Neural crest cell (in vitro differentiated cells): ENCODE measurements at places on chromosomes 16 and 17. TPM values are rescaled to one million over a fixed set of nuclear protein-coding genes. Genes with fewer than 3 reads are reported as not detected.

KRTAP9-8 gene
- total RNA-seq, result not detected in 2 replicates

MARVELD3 gene
- total RNA-seq, result not detected in 2 replicates

SLC52A1 gene
- total RNA-seq, result not detected in 2 replicates

GFAP gene
- not detected in 2 replicates for total RNA-seq

ARL4D gene
- 13.8 and 14.2 TPM in 2 replicates for total RNA-seq

TBC1D3 gene
- not detected in 2 replicates for total RNA-seq

BCKDK gene
- total RNA-seq, result 42.4 and 43.5 TPM in 2 replicates

PPP1R9B gene
- 67.1 and 68.8 TPM in 2 replicates for total RNA-seq

TBCD gene
- total RNA-seq, result 155 and 166 TPM in 2 replicates

SLC6A2 gene
- not detected in 2 replicates for total RNA-seq

ACSM5 gene
- not detected in 2 replicates for total RNA-seq

GAST gene
- not detected in 2 replicates for total RNA-seq

PLLP gene
- total RNA-seq, result 0.79 and 0.84 TPM in 2 replicates

NSF gene
- total RNA-seq, result 47.9 and 48.7 TPM in 2 replicates

YBX2 gene
- total RNA-seq, result 0.54 and 0.96 TPM in 2 replicates

COX11 gene
- 69.9 and 73.0 TPM in 2 replicates for total RNA-seq

PYY gene
- not detected in 2 replicates for total RNA-seq

CEP295NL gene
- total RNA-seq, result 1.2 TPM in 2 replicates

MEIOC gene
- total RNA-seq, result 0.70 and 1.3 TPM in 2 replicates

PRSS8 gene
- total RNA-seq, result not detected in 2 replicates

TNFRSF13B gene
- total RNA-seq, result not detected in 2 replicates

TMIGD1 gene
- total RNA-seq, result not detected in 2 replicates

SLC22A31 gene
- total RNA-seq, result 1.3 and 1.4 TPM in 2 replicates

HOXB1 gene
- 2.7 and 3.6 TPM in 2 replicates for total RNA-seq

TNP2 gene
- not detected in 2 replicates for total RNA-seq

DLX4 gene
- total RNA-seq, result 0.49 and 0.61 TPM in 2 replicates

ZSCAN10 gene
- not detected in 2 replicates for total RNA-seq

NACA2 gene
- total RNA-seq, result not detected in 2 replicates

OMG gene
- total RNA-seq, result not detected in 2 replicates

RDM1 gene
- total RNA-seq, result 5.0 and 5.7 TPM in 2 replicates

DPEP3 gene
- not detected in 2 replicates for total RNA-seq

VPS35L gene
- total RNA-seq, result 59.1 and 63.6 TPM in 2 replicates

FGF11 gene
- 6.0 and 6.5 TPM in 2 replicates for total RNA-seq

CACNB1 gene
- 15.3 and 16.2 TPM in 2 replicates for total RNA-seq

THUMPD1 gene
- 41.5 and 43.0 TPM in 2 replicates for total RNA-seq

CLDN6 gene
- total RNA-seq, result 0.47 and 0.55 TPM in 2 replicates

ZFP90 gene
- 56.2 and 56.4 TPM in 2 replicates for total RNA-seq

PTX4 gene
- total RNA-seq, result 0.28 TPM in 1 of 2 replicates, not detected in the other

C17orf78 gene
- not detected in 2 replicates for total RNA-seq

UMOD gene
- total RNA-seq, result not detected in 2 replicates

PRAC2 gene
- total RNA-seq, result not detected in 2 replicates

PLEKHG4 gene
- 3.7 and 4.0 TPM in 2 replicates for total RNA-seq

LITAFD gene
- not detected in 2 replicates for total RNA-seq

KIFC3 gene
- total RNA-seq, result 25.1 TPM in 2 replicates

KRTAP2-3 gene
- not detected in 2 replicates for total RNA-seq

TANC2 gene
- total RNA-seq, result 37.8 and 39.3 TPM in 2 replicates

PRSS36 gene
- 0.68 and 1.1 TPM in 2 replicates for total RNA-seq

EVI2B gene
- not detected in 2 replicates for total RNA-seq

CA10 gene
- total RNA-seq, result not detected in 2 replicates

EPX gene
- total RNA-seq, result not detected in 2 replicates
